HS-5 (cell line): ENCODE measurements at places on chromosomes 1 and 21.

DNA sequence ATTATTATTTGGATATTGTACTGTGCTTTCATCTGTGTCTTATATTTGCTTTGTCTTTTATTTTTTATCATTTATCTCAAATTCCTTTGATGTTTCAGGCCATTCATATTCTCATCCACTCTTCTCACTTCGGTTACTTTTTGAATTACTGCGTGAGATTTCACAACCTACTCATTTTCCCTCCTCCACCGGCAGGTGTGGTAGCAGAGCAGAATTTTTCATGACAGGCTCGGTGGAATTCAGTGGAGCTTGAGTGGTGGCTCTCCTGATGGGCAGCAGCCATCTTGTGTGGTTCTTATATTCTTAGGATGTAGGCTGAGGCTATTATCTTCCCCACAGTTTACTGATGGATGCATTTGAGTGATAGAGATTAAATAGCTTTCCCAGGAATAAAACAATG is 92.3 kb upstream of the IVNS1ABP start:
- DNase-seq, result no peak

DNA sequence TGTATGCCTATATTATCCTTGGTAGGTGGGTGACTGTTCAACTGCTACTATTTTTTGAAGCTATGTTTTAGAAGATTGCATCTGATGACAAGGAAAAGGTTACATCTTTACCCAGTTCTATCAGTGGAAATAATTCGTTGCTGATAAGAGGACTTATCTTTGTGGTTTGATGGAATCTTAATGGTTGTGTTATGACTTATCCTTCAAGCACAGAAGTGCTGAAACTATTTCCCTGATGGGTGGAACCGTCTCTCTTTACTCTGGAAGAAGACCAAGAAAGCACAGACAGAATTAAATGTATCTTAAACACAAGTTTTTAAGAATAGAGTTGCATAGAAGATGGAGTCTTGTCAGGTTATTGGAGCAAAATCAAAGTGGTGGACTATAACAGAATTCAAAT is 437.7 kb upstream of the KAZN start:
- DNase-seq, result no peak

- peak; percentile 23 for DNase-seq
These were observed 31.3 kb downstream of the SMAP2 start for GRCh38 chr1:40404670-40405462.

DNA sequence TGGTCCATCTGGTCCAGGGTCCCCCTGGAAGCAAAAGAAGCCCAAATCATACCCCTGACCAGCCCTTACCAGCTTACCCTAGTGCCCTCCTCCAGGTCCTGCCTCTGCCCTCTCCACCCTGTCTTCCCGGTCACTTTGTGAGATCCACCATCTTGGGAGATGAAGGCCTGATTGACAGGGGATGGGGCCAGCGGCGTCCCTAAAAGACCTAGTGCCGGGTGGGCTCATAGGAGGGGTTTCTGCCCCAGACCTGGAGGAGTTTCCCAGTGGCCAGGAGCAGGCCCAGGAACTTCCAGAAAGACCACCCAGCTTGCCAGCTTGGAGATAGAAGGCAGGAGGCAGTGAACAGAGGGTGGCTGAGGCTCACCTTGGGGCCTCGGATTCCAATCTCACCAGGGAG is 5.4 kb downstream of the COL9A2 start:
- no peak for DNase-seq

DNA sequence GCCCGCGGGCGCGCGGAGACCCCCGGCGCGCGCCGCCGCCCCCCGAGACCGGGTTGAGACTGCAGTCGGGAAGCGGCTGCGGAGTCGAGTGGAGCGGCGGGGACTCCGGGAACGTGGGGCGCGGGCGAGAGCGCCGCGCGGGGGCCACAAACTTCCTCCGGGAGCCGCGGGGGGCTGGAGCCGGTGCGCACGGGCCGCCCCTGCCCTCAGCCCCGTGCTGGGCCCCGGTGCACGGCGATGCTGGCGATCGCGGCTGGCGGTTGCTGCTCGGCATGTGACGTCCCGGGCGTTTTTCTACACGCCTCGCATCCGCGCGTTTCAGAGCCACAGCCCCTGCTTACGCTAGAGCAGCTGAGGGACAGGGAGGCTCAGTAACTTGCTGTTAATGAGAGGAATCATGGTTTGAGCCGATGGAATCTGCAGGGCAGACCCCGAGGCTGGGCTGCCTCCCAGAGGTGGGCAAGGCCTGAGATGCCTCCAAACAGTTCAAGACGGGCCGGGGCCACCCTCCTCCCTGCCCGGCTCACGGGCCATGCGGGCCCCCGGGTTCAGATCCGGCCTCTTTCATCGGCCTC is 520 bp downstream of the TMEM201 start:
- DNase-seq, result no peak

- DNase-seq, result no peak
These were observed 281.6 kb upstream of the RGS18 start for GRCh38 chr1:191876631-191877030.

DNA sequence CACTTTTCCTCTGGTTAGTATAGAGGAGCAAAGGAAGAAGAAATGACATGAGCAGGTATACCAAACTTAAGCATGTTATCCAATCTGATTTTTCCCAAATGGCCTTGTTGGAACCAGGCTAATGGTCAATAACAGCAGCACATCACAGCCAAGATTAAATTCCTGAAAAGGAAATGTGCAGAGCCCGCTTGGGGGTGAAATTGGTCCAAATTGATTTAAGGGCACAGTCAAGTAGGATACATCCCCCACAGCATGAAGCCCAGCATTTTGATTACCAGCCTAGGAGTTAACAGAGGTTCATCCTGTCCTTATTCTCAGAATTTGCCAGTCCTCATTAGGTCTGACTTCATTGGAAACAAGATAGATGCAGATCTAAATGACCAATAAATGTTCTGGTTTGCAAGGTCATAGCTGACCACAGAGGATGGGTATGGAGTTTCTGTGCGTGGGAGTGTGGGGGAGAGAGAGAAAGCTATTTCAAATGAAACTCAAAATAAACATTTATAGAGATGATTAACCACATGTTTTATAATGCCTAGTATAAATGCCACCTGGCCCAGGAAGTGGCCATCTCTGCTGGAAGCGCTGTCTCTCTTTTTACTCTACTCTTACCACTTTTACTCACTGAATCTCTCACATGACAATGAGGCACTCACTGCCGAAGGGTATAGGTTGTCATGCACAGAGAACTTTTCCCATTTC is 38.7 kb downstream of the RGS5 start:
- DNase-seq, result no peak

DNA sequence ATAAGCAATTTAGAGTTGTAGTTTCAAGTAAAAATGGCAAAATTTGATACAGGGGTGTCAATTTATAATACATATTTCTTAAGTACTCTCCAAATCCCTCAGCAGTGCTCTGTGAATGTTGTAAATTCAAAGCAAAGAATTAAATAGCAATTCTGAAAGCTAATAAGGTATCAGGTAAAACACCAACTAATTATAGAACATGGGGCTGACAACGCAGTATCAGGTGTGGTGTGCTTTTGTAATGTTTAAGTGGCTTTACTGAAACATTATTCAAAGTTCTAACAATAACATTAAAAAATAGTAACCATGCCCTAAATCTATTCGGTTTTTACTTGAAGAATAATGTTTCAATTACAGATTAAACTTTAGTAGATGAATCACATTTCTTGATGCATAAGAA is 1271.2 kb upstream of the ADGRL2 start:
- DNase-seq, result no peak

GRCh38 chr1:110554871-110555801 is 36.2 kb upstream of the KCNA10 start:
- no peak for DNase-seq
